ENCODE measurements at places on chromosomes 4 and X. TPM values are rescaled to one million over a fixed set of nuclear protein-coding genes. Genes with fewer than 3 reads are reported as not detected.

S100G gene
- total RNA-seq, result not detected

LEF1 gene
- total RNA-seq, result 4.0 TPM

FABP2 gene
- total RNA-seq, result not detected

GAGE12F gene
- total RNA-seq, result not detected

PCDH18 gene
- total RNA-seq, result 4.4 TPM

CT45A1 gene
- total RNA-seq, result not detected
